ENCODE measurements at places on chromosomes 1 and 21. TPM values are rescaled to one million over a fixed set of nuclear protein-coding genes. Genes with fewer than 3 reads are reported as not detected.

The PRUNE1 gene
- polyA plus RNA-seq, result 31.9 TPM

The CCDC30 gene
- polyA plus RNA-seq, result 0.29 TPM

The C4BPA gene
- polyA plus RNA-seq, result 60.1 TPM

The GUCA2B gene
- polyA plus RNA-seq, result not detected

The ANGPTL3 gene
- polyA plus RNA-seq, result 1.3 TPM

GRCh38 chr1:61352845-61353435 lies 270.6 kb downstream of the NFIA start:
- no peak for DNase-seq

GRCh38 chr1:114079596-114080190 lies 74.0 kb downstream of the SYT6 start:
- DNase-seq, result no peak

DNA sequence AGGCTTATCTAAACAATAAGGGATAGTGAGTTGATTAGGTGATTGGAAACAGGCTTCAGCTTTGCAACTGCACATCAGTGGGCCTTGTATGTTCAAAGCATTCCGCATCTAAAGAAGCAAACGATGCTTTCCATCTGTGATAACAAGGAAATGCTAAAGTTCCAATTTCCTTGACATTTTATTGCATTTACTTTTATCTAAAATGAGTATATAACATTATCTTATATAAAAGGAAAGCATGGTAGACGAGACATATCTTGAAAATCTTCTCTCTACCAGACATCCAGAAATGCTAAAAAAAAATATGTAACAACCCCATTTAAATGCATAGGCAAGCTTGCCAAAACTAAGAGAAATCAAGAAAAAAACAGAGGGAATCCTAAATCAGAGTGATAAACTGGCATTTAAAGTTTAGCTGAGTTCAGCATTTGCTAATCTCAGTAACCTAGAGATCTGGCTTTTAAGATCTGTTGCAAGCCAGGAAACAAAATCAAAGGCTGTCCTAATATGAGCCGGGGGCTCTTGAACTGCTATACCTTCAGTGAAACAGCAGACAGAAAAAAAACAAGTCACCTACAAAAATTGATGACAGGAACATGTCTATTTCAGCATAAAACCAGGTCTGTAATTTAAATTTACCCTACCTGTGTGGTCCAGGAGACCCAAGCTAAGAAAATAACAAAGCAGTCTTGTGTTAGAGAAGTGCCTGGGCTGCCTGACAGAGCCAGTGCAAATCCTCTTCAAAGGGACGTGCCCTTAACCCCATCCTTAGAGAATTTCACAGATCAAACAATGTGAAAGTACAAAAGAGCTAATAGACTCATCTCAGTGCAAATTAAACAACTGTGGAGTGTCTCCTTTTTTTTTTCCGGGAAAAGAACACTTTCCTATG lies 3.1 kb upstream of the RGS13 start:
- peak; percentile 7 for DNase-seq

GRCh38 chr1:245304698-245305097 lies 149.9 kb downstream of the KIF26B start:
- no peak for DNase-seq

DNA sequence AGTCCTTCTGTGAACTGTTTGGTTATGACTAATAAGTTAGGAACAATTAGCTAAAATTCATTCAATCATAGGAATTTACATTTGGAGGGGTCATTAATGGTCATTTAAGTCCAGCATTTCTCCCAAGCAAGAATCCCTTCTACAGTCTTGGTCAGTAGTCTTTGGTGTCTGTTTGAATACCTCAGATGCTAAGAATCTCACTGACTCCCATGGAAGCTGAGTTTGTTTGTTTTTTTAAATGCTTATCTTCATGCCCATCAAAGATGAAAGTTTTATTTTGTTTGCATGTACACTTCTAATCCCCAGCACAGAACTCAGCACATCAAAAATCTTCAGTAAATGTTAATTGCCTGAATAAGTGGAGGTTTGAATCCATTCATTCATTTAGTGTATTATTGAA lies 41.3 kb upstream of the SLC44A3 start:
- DNase-seq, result no peak

DNA sequence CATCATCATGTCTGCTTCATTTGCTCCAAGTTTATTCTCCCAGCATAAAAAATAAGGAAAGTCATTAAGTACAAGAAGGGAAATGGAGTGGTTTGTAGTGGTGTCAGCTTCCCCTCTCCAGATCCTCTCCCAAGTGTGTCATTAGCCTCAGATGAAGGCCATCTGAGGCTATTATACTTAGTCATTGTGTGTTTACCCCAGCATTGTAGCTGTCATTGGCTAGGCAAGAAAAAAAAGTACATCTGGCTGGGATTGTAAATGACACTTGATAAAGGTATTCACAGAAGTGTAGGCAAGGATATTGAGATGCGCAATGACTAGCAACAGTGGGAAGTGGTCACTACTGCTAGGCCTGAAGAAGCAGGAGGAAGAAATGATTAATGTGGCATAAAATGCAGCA lies 316.9 kb upstream of the SGIP1 start:
- no peak for DNase-seq

Data from HepG2 (cell line).